ENCODE measurements at places on chromosomes 1 and 21.

GRCh38 chr1:230286166-230286889 lies 139.8 kb downstream of the PGBD5 start:
- no peak for DNase-seq
- H3K36me3 ChIP-seq = no peaks in the 10 kb centered on the region
- peaks cover 7% of the 10 kb centered on the region for H3K4me1 ChIP-seq

DNA sequence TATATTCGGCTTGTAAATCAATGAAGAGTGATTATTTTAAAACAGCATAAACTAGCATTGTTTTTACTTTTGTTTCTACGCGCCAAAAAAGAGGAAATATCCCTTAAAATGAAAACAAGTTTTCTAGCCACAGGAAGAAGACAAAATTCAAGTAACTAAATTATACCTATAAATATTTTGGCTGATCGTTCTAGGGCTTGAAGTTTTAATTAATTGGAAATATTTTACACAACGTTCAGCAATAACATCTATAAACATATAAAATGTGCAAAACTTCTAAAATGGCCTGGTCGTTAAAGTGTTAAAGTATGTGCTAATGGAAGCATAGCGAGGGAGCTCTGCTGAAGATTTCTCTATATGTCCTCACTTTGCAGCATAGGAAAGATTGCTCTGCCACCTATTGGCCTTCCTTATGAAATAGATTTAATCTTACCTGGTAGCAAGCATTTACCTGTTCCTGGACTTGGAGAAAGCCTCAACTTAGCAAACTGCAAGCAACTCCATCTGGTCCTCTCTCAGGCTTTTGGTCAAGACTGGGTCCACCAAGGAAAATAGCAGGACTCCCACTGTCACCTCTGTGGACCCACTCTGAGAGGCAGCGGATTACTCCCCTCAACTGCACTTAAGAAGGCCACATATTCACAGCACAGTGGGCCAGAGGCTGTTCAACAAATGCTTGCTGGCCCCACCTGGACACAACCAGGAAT lies 351.3 kb upstream of the RUNX1 start:
- no peaks in the 10 kb centered on the region for H3K36me3 ChIP-seq
- H3K27ac ChIP-seq = no peak overlapping the region
- H3K27me3 ChIP-seq = no peaks in the 10 kb centered on the region
- H3K4me3 ChIP-seq = no peak overlapping the region
- DNase-seq = peak; percentile 16

GRCh38 chr1:245874942-245875580 lies 632.0 kb downstream of the SMYD3 start:
- no peak overlapping the region for H3K27ac ChIP-seq
- H3K4me1 ChIP-seq = no peaks in the 10 kb centered on the region
- DNase-seq = no peak
- no peaks in the 10 kb centered on the region for H3K36me3 ChIP-seq
- no peak overlapping the region for H3K4me3 ChIP-seq

DNA sequence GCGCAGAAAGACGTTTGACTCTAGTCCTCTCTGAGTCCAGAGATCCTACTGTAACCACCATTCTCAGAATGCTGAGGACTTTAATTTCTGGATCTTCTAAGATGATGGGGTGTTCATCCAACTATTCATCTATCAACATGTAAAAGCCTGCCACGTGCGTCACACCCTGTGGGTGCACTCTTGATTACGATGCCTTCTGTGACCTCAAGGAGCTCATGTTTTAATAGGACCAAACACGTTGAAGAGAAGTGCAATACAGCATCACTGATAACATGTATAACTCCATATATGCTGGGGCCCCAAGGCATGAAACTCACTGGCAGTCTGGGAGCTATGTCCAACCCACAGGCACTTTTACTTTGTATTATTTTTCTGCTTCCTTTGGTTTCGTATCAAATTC lies 19.0 kb downstream of the KIAA0040 start:
- H3K4me1 ChIP-seq = peaks cover 75% of the 10 kb centered on the region
- no peak for DNase-seq
- H3K4me3 ChIP-seq = no peak overlapping the region
- H3K36me3 ChIP-seq = peaks cover 21% of the 10 kb centered on the region

- no peaks in the 10 kb centered on the region for H3K27me3 ChIP-seq
- no peaks in the 10 kb centered on the region for H3K36me3 ChIP-seq
- no peak overlapping the region for H3K4me3 ChIP-seq
- H3K4me1 ChIP-seq = peaks cover 3% of the 10 kb centered on the region
- no peak for DNase-seq
- H3K27ac ChIP-seq = no peak overlapping the region
Observed at GRCh38 chr1:238954865-238955264, 431.5 kb upstream of the CHRM3 start.

- H3K27me3 ChIP-seq = peaks cover 2% of the 10 kb centered on the region
- no peaks in the 10 kb centered on the region for H3K4me1 ChIP-seq
- H3K4me3 ChIP-seq = no peak overlapping the region
- no peak overlapping the region for H3K27ac ChIP-seq
- no peak for DNase-seq
Observed at GRCh38 chr1:162977944-162978568, 91.1 kb upstream of the RGS4 start.

- H3K4me3 ChIP-seq = no peak overlapping the region
- H3K27me3 ChIP-seq = no peaks in the 10 kb centered on the region
- H3K27ac ChIP-seq = no peak overlapping the region
- no peak for DNase-seq
- peaks cover 28% of the 10 kb centered on the region for H3K4me1 ChIP-seq
Observed at GRCh38 chr1:84849357-84849975, 43.5 kb downstream of the LPAR3 start.

GRCh38 chr21:45427331-45428271 lies 22.6 kb downstream of the COL18A1 start:
- peaks cover 2% of the 10 kb centered on the region for H3K27me3 ChIP-seq
- H3K4me1 ChIP-seq = no peaks in the 10 kb centered on the region
- no peak overlapping the region for H3K27ac ChIP-seq
- DNase-seq = no peak

DNA sequence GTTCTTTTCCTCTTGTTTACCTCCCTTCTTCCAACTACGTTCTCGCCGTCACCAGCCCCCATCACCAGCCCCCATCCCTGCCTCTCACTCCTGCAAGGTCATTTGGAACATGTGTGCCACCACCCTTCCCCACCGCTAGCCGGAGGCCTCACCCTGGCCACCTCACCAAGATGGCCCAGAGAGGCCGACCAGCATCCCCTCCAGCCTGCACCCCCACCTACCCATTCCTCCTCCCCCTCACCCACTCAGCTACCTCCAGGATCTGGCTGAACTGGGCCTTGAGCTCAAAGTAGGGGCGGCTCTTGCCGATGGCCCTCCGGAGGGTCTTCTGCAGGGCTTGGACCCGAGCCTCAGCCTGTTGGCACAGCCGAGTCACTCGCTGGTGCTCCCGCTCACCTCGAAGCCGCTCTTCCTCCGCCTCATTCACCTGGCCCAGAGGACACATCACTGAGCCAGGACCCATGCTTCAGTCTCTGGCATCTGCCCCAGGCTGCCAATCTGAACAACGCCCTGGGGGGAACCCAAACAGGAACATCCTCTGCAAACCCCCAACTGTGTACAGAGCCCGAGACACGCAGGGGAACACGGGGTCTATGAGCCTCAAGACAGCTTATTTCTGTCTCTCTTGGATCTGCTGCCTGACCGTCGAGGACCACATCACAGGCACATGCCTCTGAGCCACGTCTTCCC lies 12.8 kb downstream of the SH3BP5L start:
- peaks cover 32% of the 10 kb centered on the region for H3K4me1 ChIP-seq
- H3K27me3 ChIP-seq = no peaks in the 10 kb centered on the region
- no peak overlapping the region for H3K27ac ChIP-seq
- DNase-seq = no peak

DNA sequence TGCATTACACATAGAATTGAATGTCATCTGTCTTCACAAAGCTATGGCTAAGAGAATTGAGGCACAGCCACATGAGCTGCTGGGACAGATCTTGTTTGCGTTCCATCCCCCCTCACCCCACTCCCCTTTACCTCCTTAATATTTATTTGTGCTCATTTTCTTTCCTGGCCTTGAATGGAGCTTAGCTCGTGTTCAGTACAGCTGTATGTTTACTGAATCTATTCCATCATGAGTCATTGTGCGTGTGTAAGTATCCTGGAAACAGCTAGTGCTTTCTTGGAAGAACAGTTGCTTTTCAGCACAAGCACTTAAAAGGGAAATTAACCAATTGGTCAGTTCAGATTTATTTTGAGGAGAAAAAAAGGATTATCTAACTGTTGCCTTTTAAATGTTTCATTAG lies 14.7 kb downstream of the PROX1 start:
- H3K36me3 ChIP-seq = no peaks in the 10 kb centered on the region
- H3K27me3 ChIP-seq = peaks cover 20% of the 10 kb centered on the region
- no peak overlapping the region for H3K27ac ChIP-seq
- DNase-seq = no peak

GRCh38 chr21:42653231-42654061 lies at the start of gene PDE9A:
PDE9A (plus strand) TSS chr21:42653621; CDS start chr21:42653815, 194 bp downstream.
- peaks cover 23% of the 10 kb centered on the region for H3K4me1 ChIP-seq
- no peaks in the 10 kb centered on the region for H3K36me3 ChIP-seq
- peak within 1 kb of the TSS; percentile 80 for H3K4me3 ChIP-seq
- peak within 1 kb of the TSS; percentile 90 for H3K27ac ChIP-seq

GRCh38 chr1:15957221-15958095 lies 18.4 kb downstream of the ZBTB17 start:
- peaks cover 29% of the 10 kb centered on the region for H3K36me3 ChIP-seq
- no peak for DNase-seq
- H3K4me1 ChIP-seq = peaks cover 39% of the 10 kb centered on the region
- no peak overlapping the region for H3K4me3 ChIP-seq

DNA sequence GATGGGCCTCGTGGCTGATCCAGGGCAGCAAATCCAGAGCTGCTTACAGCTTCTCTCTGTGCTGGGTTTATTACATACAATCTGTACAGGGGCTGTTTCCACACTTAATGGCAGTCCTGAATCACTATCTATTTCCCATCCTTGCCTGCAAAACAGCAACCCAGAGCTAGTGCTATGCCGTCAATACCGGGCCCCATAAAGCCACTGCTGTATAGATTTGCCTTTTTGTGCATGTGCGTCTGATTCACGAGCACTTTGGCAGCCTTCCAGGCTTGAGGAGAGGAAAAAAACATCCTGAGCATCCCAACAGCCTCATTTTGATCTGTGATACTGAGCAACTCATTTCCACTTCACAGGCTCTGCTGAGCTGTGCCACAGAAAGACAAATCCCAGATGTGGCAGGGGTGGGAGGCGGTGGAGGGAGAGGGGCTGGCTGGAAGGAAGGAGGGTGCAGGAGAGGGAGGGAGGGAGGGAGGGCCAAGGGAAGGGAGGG lies 65.2 kb upstream of the TARBP1 start:
- no peak overlapping the region for H3K4me3 ChIP-seq
- DNase-seq = peak; percentile 22
- H3K27ac ChIP-seq = peak overlapping the region; percentile 41
- peaks cover 19% of the 10 kb centered on the region for H3K4me1 ChIP-seq

DNA sequence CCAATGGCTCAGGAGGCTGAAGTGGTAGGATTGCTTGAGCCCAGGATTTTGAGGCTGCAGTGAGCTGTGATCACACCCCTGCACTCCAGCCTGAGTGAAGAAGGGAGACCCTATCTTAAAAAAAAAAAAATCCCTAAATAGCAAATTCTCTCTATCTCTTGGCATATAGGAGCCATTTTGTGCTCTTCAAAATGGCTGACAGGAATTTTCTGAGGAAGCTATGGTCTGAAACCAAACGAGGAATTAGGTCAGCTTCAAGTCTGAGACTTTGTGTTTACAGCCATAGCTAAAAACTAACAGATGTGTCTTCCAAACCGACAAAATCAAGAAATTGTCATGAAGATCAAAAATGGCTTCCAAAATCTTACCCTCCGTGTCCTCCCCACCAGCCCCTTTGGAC lies 10.6 kb downstream of the CD247 start:
- DNase-seq = no peak
- H3K4me3 ChIP-seq = peak overlapping the region; percentile 17
- H3K36me3 ChIP-seq = peaks cover 7% of the 10 kb centered on the region

- no peaks in the 10 kb centered on the region for H3K4me1 ChIP-seq
- peaks cover 3% of the 10 kb centered on the region for H3K27me3 ChIP-seq
- no peaks in the 10 kb centered on the region for H3K36me3 ChIP-seq
Observed at GRCh38 chr21:34313116-34313515, 50.7 kb upstream of the KCNE2 start.

- H3K4me3 ChIP-seq = no peak overlapping the region
- no peak overlapping the region for H3K27ac ChIP-seq
- no peaks in the 10 kb centered on the region for H3K36me3 ChIP-seq
- peaks cover 7% of the 10 kb centered on the region for H3K4me1 ChIP-seq
- peaks cover 5% of the 10 kb centered on the region for H3K27me3 ChIP-seq
- no peak for DNase-seq
Observed at GRCh38 chr1:33234131-33234530, 22.2 kb upstream of the ZNF362 start.

DNA sequence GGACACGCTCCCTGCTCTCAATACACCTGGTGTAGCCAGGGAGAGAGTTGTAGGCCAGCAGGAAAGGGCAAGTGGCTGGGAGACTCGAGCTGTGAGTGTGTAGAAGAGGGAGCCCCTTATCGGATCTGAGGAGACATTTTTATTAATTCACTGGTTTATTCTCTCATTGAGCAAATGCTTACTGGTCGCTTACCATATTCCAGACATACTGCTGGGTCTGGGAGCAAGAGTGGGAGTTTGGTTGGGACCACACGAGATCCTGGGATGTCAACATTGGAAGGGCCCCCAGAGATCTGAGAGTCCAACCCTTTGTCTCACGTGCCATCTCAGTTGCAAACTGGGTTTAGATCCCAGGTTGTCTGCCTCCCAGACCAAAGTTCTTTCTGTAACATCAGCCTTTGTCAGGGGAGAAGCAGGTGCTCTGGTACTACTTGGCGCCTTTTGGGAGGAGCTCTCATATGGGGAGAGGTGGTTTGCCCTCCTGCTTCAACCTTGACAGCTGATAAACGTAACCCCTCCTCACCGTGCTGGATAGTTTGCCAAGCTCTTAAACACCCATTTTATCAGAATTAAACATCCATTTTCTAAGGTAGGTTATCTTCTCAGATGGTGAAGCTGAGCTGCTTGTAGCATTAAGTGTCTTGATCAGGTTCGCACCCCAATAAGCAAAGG lies 742 bp downstream of the TMEM222 start:
- peak overlapping the region; percentile 99 for H3K4me3 ChIP-seq
- peaks cover 18% of the 10 kb centered on the region for H3K4me1 ChIP-seq
- no peak for DNase-seq

- H3K4me1 ChIP-seq = peaks cover 41% of the 10 kb centered on the region
- H3K36me3 ChIP-seq = no peaks in the 10 kb centered on the region
- peak overlapping the region; percentile 68 for H3K27ac ChIP-seq
- DNase-seq = no peak
- H3K4me3 ChIP-seq = peak overlapping the region; percentile 37
- peaks cover 39% of the 10 kb centered on the region for H3K27me3 ChIP-seq
Observed at GRCh38 chr1:205481629-205482151, 22.8 kb upstream of the CDK18 start.

DNA sequence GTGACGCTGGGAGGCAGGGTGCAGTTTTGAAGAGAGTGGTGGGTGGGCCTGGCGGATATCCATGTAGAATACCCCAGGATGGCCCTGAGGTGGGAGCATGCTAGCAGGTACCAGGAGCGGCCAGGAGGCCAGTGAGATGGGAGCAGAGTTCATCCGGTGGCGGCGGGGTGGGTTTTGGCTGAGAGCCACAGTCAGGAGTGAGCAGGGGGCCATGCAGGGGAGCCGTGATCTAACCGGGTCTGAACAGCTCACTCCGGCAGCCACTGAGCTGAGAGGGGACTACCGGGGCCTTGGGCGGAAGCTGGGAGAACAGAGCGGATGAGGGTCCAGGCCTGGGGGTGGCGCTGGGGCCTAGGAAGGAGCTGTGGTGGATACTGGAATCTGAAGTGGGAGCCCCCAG lies 47.6 kb upstream of the LRP8 start:
- no peaks in the 10 kb centered on the region for H3K36me3 ChIP-seq
- H3K4me3 ChIP-seq = no peak overlapping the region
- DNase-seq = no peak
- no peaks in the 10 kb centered on the region for H3K27me3 ChIP-seq
- no peaks in the 10 kb centered on the region for H3K4me1 ChIP-seq

GRCh38 chr1:220438741-220439140 lies 89.2 kb upstream of the MARK1 start:
- H3K4me3 ChIP-seq = no peak overlapping the region
- peaks cover 29% of the 10 kb centered on the region for H3K27me3 ChIP-seq
- no peaks in the 10 kb centered on the region for H3K4me1 ChIP-seq

All from naive thymus-derived CD8-positive, alpha-beta T cell (primary cell).